Activated CD4-positive, alpha-beta T cell treated with anti-CD3 and anti-CD28 coated beads, Interleukin-2, amount 50 U/mL, for 48 hours (primary cell): ENCODE measurements at places on chromosomes 6 and 20.

DNA sequence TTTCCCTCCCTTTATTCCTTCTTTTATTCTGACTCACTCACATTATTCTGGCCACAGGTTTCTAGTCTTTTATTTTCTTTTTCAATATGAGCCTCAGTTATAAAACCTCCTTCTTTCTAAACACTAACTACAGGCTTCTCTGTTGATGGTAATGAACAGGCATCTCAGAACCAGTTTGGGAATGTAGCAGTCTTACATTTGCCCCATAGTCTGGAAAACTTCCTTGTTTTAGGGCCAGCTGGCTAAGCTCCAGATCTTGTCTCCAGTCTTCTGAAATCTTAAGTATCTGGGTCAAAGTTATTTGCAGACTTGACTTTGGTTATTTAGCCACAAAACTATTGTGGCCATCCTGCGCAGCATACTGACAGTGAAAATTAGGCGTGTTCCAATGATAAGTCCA lies 97.0 kb upstream of the MAN1A1 start:
- no peak for DNase-seq

DNA sequence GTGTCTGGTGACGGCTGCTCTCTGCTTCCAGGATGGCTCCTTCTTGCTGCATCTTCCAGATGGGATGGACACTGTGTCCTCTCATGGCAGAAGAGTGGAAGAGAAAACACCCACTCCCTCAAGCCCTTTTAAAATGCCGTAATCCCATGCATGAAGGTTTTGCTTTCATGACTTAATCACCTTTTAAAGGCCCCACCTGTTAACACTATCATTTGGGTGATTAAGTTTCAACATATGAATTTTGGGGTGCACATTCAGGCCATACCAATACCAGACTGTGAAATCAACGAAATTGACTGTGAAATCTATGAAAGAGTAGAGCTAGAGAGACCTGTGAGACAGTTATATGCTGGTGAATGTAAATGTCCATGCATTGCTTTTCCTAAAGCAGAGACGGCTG lies 374.3 kb upstream of the CHD6 start:
- DNase-seq: no peak

DNA sequence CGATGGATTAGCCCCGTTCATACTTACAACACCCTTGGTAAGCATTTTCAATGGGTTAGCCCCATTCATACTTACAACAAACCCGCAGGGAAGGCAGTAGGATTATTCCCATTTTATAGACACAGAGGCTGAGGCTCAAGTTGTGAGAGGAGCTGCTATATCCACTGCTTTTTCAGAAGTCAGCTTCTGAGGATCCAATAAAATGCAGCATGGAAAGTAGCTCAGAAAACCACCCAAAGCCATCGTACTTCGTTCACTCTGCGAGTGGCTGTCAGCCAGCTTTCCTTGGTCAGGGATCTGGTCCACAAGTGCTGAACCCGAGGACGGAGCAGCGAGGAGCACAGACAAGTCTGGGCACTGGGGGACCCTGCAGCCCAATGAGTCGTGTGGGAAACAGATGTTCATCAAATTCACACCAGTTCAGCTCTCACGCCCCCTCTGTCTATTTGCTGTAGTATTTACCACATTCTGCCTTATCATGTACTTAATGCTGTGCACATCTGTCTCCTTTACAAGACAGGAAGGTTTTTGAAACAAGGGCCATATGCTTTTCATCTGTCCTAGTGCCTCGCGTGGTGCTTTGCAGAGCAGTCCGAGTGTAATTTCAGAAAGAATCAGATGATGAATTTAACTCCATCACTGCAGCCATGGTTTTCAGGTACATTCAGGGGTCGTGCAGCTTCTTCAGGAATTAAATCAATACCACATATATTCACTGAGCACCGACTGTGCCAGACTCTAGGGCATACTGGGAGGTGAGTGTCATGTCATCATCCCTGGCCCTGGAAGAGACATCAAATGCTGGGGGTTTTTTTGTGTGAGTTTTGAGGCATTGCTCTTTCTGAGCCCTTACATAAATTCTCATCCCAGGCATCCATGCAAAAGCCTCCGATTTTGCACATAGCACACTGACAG lies 256.9 kb downstream of the CDH26 start:
- DNase-seq: no peak

- DNase-seq: no peak
These were observed 120.6 kb downstream of the ADGB start for GRCh38 chr6:146719387-146719786.

- DNase-seq: no peak
These were observed at the start of gene VIP for GRCh38 chr6:152750694-152751093. VIP (plus strand) TSS chr6:152750797; CDS start chr6:152752178, 1,381 bp downstream.

- no peak for DNase-seq
These were observed 96.0 kb downstream of the JPH2 start for GRCh38 chr20:44091026-44091425.

DNA sequence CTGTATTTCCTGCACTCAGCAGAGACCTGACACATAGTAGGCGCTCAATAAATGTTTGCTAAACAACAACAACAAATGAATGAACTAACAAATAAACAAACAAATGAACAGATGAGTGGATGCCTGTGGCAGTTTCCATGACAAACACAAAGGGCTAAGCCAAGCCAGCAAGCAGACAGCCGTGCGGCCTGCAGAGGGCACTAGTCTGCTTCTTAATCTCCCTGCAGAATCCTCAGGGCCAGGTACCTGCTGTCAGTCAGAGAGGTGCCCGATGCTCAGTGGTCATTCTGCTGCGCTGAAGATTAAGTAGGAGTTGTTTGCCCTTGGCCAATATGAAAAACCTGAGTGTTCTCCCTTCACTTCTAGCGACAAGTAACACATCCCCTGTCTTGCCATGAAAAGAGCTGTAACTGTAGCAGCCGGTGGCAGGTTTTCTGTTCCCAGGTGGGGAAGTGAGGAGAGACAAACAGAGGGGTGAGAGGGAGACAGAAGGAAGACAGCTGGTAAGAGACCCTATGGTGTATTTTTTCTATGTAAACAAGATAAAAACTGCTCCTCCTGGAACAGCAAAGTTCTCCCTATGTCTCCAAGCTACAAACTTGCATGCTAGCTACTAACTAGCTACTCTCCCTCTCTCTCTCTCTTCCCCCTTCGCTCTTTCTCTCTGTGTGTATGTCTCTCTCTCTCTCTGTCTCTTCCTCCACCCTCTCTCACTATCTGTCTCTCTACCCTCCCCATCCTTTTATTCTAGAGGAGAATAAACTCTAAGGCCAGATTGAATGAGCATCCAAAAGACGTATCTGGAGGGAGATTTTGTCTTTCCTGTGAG lies at the start of gene MC3R:
MC3R (plus strand) TSS at position 779 of the 829 bp plus-strand sequence. CDS start 112 bp downstream, outside the sequence.
- peak; percentile 50 for DNase-seq

DNA sequence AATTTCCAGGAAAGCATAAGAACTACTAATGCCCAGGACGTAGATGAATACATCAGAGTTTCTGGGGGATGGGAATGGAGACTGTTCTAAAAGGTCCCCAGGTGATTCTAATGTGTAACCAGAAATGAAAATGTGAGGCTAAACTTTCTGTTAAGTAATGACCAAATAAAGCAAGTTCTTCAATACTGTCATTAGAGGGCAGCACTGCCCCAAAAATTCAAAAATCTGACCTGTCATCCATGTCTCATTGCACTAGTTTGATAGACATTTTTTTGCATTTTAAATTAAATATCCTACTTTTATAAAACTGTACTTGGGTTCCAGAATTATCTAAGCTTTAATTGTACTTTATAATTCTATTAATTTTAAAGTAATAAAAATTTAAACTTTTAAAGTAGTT lies 94.9 kb downstream of the RFX6 start:
- peak; percentile 7 for DNase-seq

- DNase-seq: no peak
These were observed 118.9 kb upstream of the CEP85L start for GRCh38 chr6:118770112-118770788.
